ENCODE measurements at places on chromosomes 3 and 15.
A peak's percentile ranks its signal among the peaks of the same experiment; 100 is the strongest.

DNA sequence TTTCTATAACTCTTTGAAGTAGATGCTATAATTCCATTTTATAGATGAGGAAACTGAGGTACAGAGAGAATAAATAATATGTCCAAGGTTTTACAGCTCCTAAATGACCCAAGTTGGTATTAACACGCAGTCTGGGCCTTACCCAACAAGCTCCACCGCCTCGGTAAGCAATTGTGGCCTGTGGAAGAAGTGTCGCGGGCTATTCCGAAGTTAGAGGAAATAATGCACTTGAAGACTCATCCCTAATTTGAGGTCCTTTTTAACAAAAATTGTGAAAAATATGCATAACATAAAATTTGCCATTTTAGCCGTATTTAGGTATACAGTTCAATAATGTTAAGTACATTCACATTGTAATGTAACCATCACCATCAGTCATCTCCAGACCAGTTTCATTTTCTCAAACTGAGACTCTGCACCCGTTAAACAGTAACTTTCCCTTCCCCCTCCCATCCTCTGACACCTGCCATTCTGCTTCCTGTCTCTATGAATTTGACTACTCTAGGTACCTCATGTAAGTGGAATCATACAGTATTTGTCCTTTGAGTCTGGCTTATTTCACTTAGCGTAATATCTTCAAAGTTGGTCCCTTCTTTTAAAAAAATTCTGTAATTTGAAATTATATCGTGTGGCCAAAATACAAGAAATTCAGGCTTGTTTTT lies 18.2 kb downstream of the IDH3A start:
- no peak for DNase-seq

DNA sequence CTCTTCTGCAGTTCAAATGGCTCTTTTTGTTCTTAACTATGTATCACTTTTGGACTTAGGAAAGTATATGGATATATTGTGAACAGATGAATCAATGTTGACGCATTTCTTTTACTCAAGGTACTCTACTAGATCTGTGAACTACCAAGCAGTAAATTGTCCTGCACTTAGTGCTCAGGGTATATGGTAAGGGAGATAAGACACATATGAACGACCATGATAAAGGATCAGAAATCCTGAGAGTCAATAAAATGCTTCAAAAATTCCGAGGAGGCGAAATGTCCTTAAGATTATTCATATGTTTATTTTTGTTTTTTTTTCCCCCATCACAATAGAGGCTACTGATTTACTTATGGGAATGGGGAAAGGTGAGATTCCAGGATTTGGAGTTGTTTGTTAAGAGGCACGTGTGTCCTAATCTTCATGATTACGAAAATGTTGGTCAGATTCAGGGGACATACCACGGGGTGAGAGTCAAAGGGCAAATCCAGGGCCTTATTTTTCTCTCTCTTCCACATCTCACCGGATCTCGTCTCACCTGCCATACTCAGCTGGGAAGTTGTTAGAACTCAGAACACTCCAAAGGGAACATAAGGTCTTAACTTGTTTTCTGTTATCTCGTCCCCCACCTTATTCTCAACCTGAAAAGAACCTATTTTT lies 475.1 kb upstream of the TBL1XR1 start:
- no peak for DNase-seq

GRCh38 chr3:174529298-174529697 lies 329.8 kb upstream of the NAALADL2 start:
- DNase-seq: no peak

GRCh38 chr3:192727032-192727847 lies at the start of gene FGF12:
TSS of gene FGF12 (minus strand) at chr3:192727541.
- no peak for DNase-seq

- no peak for DNase-seq
These were observed 10.3 kb upstream of the USP50 start for GRCh38 chr15:50556642-50557371.

DNA sequence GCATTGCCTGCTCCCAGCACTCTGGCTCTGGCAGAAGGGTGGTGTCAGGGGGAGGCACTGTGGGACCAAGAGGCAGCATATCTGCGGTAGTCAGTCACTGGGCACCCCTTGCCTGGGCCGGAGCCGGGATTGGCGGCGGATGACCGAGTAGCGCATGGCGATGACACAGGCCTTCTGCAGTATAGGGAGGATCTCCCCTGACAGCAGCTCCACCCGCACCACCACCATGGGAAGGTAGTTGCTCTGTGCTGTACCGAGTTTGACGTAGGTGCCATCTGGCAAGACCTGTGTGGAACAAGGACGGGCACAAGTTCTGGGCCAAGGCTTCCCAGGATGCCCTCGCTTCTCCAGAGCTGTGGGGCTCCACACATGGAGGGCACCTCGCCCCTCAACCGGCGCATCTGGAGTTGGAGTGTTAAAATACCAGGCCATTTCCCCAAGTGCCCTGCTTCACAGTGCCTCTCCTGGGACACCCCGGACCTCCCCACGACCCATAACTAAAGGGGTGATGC lies 6.6 kb downstream of the ACOX2 start:
- no peak for DNase-seq

DNA sequence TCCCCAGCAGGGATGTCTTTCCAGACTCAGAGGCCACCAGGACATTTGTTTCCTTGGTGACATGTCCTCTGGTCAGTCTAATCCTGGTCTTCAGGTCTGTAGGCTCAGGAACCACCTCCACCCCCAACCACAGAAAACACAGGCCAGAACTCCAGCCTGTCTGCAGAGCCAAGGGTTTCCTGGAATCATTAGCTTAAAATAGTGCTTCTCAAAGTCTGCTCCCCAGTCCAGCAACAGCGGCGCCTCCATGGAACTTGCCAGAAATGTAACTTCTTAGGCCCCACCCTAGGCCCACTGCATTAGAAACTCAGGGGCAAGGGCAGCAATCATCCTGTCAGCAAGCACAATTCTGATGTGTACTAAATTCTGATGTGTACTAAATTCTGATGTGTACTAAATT lies 20.0 kb downstream of the SLC28A1 start:
- no peak for DNase-seq

GRCh38 chr15:29322415-29322814 lies 52.8 kb upstream of the NSMCE3 start:
- DNase-seq: no peak

DNA sequence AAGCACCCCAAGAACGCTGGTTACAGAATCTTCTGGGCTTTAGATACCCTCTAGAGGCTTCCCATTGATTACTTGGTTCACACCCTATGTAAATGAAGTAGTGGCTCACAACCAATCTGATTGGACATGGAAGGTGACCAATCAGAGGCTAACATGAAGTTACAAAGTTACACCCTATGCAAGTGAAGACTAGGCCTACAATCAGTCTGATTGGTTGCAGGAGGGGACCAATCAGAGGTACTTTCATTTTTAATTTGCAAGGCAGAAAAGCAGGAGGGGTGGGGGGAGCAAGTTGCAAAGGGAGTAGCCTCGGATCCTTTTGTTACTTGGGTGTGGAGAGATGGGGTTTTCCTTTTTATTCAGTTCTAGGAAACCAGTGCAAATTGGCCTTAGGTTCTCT lies 11.1 kb upstream of the RTP2 start:
- no peak for DNase-seq

DNA sequence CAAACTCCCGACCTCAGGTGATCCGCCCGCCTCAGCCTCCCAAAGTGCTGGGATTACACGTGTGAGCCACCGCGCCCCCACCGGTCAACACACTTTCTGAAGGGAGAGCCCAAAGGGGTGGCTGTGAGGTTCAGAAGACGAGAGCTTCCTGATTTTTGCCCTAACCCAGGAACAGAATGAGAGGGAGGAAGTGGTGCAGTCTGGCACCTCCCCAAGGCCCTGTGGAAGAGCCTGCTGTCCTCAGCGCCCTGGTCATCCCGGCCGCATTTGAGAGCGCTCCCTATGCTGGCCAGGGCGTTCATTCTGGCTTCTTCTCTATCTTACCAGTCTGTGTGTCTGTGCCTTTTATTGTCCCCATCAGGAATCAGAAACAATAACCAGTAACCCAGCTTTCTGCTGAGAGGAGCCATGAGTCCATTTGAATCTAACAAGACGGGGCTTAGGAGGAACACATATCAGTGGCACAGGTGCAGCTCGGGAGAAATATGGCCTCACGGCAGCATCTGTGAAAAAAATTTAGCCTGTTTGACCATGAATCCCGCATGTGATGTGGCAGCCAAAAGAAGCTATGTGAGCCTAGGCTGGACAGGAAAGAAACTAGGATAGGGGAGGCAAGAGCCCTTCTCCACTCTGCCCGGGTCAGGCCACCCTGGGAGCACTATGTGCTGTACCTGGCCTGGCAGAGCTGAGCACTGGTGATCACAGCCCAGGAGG lies 12.9 kb downstream of the BDH1 start:
- DNase-seq: no peak

- DNase-seq: peak; percentile 11
These were observed 21.7 kb upstream of the GMNC start for GRCh38 chr3:190883973-190884832.

All from stimulated activated CD4-positive, alpha-beta T cell treated with anti-CD3 and anti-CD28 coated beads, Interleukin-12 subunit alpha, Interleukin-12 subunit beta, amount 100 ng/mL, for 4 hours (primary cell).